ENCODE measurements at places on chromosomes 2 and 18. TPM values are rescaled to one million over a fixed set of nuclear protein-coding genes. Genes with fewer than 3 reads are reported as not detected.

The SPTBN1 gene
- 121 TPM for total RNA-seq

The KIF3C gene
- 4.1 TPM for total RNA-seq

The LONRF2 gene
- 0.03 TPM for total RNA-seq

The FOXD4L1 gene
- 0.52 TPM for total RNA-seq

The RNF25 gene
- total RNA-seq = 28.6 TPM

The LYG2 gene
- not detected for total RNA-seq

The IL1R1 gene
- total RNA-seq = 0.86 TPM

The HMSD gene
- 2.2 TPM for total RNA-seq

The BIN1 gene
- total RNA-seq = 99.4 TPM

The LGALSL gene
- not detected for total RNA-seq

The SRD5A2 gene
- total RNA-seq = not detected

The G6PC2 gene
- total RNA-seq = not detected

The ANKRD62 gene
- total RNA-seq = not detected

The MDH1B gene
- total RNA-seq = 0.17 TPM

The LRRC30 gene
- total RNA-seq = not detected
